HuH-7.5 (cell line): ENCODE measurements at places on chromosomes 12 and 14.

DNA sequence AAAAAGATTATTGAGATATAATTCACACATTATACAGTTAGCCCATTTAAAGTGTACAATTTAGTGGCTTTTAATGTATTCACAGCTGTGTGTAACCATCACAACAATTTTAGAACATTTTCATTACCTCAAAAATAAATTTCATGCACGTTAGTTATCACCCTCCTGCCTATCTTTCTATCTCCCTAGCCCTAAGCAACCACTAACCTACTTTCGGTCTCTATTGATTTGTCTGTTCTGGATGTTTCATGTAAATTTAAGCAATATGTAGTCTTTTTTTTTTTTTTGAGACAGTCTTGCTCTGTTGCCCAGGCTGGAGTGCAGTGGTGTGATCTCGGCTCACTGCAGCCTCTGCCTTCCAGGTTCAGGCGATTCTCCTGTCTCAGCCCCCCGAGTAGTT lies 439.4 kb downstream of the PCNX1 start:
- no peak for DNase-seq

GRCh38 chr12:6909421-6910145 lies 4.8 kb upstream of the ENO2 start:
- no peak for DNase-seq

DNA sequence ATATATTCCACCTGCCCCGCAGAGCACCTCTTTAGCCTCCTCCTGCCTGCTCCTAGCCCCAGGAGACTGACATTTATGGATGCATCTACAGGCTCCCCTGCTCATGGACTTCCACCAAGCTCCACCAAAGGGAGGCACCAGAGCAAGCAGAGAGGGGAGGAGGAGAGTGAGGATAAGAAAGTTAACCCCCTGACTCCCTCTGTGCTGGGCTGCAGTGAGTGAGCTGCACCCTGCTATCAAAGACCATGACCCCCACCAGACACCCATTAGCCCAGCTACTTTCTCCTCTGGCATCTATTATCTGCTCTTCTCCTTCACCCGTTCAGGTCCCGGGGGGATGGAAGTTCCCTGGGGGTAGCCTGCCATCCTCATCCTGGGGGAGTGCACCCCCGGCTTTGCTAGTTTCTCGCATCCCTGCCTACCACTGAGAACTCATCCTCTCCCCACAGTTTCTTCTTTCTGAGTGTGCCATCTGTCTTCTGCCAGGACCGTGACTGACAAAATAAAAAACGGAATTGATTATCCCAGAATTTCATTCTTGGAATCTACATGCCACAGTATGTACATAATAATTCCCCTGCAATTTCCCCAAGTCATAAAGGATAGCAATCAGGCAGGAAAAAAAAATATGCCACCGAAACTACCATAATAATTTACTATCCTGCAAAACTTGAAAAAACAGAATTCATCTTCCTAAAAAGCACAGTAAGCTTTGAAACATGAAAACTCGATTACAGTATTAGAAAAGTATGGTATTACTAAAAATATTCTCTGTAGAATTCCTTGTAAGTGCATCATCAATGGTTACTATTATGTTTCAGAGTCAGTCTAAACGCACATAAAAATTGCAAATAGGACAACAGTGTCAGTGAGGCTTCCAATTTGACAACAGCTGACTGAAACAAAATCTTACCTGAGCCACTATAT lies 45.2 kb downstream of the FOXN3 start:
- no peak for DNase-seq

DNA sequence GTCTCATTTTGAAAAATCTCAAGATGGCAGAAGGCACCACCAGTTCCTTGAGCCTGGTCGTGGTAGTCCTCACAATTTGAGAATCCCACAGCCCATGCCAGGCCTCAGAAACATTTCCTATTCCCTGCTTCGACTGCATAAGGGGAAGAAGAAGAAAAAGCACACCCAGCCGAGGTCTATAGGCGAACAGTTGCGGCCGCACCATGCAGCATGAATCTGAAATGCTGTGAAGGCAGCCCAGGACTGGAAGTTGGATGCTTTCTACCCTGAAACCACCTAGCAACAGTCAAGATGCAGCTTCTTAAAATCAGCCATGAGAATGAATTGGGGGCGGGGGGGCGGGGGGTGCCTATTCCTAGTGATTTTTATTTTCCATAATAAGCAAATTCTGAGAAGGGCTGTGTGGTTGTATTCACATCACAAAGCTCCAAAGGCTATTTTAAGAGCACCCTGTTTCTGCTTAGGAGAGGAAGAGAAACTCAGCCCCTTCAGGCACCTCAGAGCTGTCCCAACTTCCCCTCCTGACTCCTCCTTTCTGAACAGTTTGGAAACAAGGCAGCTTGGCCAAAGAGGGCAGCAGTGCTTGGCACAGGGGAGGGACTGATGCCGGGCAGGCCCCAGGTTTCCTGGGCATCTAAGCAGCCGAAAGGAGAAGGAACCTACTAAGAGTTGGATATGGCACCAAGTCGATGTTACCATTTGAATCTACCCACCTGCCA lies 172.5 kb upstream of the FOXN3 start:
- DNase-seq, result no peak

DNA sequence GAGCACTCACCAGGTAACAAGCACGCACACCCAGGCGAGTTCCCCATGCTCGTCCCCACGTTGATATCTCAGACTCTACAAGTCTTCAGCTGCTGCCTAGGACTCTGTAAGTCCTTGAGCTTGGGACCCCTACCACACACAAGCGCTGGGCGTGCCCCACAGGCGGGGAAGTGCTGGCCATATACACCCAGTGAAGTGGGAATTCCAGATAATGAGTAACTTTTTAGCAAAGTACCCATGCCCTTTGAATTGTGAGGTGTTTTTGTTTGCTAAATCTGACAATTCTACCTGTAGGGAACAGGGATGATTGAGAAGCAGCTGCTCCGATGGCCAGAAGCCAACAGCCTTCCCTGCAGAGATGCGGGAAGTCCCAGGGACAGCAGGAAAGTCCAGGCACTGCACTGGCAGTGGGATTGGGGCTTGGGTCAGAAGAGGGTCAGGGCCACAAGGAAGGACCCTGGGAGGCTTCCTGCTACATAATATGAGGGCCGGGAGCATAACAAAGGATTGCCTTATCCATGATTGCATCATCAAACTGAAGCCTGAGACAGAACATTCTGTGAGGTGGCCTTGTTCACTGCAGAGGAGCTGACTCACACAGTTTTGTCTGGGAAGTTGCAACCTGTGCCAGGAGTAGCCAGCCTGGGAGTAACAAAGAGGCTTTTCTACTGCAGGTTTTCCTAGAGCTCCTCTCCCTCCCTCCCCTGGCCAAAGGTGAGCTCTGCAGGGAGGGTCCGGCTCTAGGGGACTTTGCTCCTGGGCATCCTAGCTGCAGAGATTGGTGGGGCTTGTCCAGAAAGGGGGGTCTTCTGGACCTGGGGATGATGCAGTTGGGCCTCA lies 13.2 kb upstream of the SERPINA3 start:
- peak; percentile 23 for DNase-seq

- DNase-seq, result no peak
Measured at GRCh38 chr12:50527359-50527726, 22.6 kb downstream of the DIP2B start.

DNA sequence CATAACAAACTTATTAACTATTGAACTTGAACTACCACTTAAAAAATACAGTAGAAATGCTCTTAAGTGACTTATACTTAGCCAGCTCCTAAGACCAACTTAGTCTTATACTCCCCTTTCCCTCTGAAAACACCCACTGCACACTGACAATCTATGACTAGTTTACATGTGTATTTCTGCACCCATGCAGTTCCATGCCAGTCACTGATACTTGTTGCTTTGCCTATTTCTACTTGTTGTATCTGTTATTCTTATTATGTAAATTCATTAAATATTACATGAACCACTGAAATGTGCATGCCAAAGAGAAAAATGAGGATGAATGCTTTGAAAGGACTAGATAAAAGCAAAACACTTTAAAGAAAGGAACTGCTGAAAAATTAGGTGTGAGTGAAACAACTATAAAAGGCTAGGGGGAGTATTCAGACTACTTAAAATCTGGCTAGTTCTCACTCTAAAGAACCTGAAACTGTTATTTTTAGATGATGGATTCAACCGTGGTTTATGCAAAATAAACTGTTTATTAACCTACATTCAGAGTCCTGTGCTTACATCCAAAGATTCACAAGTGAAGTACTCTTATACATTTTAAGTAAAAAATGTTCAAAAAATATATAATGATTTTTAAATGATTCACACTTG lies 74.7 kb downstream of the RPS6KA5 start:
- no peak for DNase-seq

GRCh38 chr12:75662511-75663159 lies 151.2 kb upstream of the KRR1 start:
- DNase-seq, result no peak

DNA sequence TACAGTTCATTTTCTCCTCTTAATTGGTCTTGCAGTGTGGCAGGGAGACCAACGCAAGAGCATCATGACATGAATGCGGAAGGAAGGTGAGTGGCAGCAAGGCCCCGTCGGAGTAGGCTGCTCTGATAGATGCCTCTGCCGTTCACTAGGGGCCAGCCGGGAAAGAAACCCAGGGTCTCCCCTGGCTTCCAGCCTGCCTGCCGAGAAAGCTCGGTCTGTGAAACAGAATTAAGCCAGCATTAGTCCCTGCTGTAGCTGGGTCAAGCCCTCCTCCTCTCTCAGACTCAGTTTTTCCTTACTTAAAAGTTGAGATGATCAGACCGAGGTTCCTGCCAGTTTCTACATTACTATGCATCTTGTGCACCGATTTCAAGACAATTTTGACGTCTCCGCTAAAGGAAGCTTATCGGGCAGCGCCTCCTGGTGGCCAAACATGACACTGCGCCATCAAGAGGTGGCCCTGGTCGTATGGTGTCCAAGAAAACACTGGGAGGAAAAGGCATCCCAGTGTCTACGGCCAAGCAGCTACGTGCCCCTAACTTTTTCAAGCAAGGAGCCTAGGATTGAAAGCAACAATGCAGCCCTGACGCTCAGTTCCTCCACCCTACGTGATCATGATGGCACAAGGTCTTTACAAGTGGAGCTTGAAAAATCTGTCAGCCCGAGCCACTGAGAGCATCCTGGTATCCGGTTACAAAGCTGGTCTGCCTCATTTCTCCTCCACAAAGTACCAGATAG lies 131.6 kb downstream of the KSR2 start:
- DNase-seq, result peak; percentile 43

- DNase-seq, result no peak
Measured at GRCh38 chr12:107857191-107857590, 82.7 kb downstream of the ASCL4 start.

DNA sequence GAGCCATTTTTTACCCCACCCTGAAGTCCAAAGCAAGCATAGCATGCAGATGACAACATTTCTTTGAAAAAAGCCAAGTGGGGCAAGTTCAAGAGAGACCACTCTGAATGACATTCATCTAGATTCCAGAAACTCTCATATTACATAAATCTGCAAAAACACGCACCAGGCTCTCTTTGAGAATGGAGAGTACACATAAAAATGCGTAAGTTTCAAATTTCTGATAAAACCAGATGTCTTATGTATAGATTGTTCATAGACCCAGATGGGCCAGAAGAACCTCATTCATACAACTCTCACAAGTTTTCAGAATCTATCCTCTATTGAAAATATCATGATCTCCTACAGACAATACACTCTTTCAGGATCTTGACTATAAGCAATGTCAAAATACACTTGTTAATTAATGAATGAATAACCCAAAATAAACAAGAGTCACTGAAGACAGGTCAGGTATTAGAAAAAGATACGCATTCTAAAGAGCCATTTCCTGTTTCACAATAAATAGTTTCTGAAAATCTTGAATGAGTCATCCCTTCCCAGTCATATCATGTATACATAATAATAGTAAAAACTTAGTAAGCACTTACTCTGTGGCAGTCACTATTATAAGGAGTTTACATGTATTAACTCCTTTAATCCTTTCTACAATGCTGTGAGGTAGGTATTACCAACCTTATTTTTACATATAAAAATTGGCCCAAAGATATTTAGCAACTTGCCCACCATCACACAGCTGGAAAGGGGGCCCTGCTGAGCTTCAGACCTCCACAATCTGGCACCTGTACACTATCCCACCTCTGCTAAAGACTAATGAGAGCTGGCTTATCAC lies 72.0 kb downstream of the PPP2R5E start:
- DNase-seq, result peak; percentile 12

- no peak for DNase-seq
Measured at GRCh38 chr12:6758506-6759095, 5.7 kb upstream of the MLF2 start.

DNA sequence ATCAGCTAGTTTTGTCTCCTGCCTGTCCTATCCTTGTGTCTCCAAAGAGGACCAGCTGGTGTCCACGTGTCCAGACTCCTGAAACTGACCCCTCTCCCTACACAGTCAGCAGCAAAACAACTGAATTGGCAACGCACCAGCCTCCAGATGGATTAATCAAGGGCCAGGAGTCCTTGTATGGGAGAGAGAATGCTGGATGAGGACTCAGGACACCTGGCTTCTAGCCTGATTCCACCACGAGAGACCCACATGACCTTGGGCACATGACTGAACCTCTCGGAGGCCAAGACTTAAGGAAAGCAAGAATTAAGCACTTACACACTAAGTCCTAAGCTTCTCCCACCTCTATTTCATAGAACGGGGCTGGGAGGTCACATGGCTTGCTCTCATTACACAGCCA lies 60.4 kb upstream of the CMKLR1 start:
- no peak for DNase-seq

GRCh38 chr14:50475460-50475859 lies 56.9 kb downstream of the MAP4K5 start:
- no peak for DNase-seq

GRCh38 chr12:67331123-67331522 lies 62.0 kb downstream of the CAND1 start:
- no peak for DNase-seq

- DNase-seq, result no peak
Measured at GRCh38 chr14:105439710-105440553, 20.3 kb downstream of the MTA1 start.

- no peak for DNase-seq
Measured at GRCh38 chr12:24724814-24725213, 224.1 kb downstream of the BCAT1 start.

GRCh38 chr14:50094056-50094755 lies 22.2 kb downstream of the VCPKMT start:
- DNase-seq, result no peak

DNA sequence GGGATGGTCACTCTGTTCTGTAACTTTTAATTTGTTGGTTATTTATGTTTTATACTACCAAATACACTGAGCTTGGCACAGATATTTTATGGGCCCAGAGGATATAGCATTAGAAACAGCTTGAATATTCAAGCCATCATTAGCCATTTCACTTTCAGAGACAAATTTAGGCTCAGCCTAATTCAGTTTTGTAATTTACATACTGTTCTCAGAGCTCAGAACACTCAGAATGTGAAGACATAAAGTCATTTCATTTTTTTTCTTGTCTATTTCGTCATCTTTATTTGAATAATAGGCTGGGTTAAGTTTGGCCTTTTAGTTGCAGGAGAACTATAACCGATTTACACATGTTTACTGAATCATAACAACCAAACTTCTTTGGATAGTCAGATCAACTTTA lies 361.7 kb downstream of the SNAPC1 start:
- DNase-seq, result no peak

GRCh38 chr12:101634724-101635123 lies 40.0 kb downstream of the MYBPC1 start:
- no peak for DNase-seq

GRCh38 chr14:34361504-34362011 lies 100.5 kb downstream of the SPTSSA start:
- DNase-seq, result no peak

- DNase-seq, result no peak
Measured at GRCh38 chr14:104477666-104478380, 101.7 kb upstream of the C14orf180 start.

GRCh38 chr12:10400829-10401228 lies 8.7 kb downstream of the KLRC4 start:
- DNase-seq, result no peak

- DNase-seq, result no peak
Measured at GRCh38 chr14:88342980-88343379, 19.9 kb upstream of the KCNK10 start.
